ENCODE measurements at places on chromosomes 3 and 15.
A peak's percentile ranks its signal among the peaks of the same experiment; 100 is the strongest.

- DNase-seq, result no peak
Observed at GRCh38 chr3:160981217-160981938, 123.8 kb downstream of the B3GALNT1 start.

- DNase-seq, result no peak
Observed at GRCh38 chr3:16362770-16363169, 97.8 kb downstream of the OXNAD1 start.

GRCh38 chr3:113185194-113185835 is 26.0 kb upstream of the BOC start:
- no peak for DNase-seq

DNA sequence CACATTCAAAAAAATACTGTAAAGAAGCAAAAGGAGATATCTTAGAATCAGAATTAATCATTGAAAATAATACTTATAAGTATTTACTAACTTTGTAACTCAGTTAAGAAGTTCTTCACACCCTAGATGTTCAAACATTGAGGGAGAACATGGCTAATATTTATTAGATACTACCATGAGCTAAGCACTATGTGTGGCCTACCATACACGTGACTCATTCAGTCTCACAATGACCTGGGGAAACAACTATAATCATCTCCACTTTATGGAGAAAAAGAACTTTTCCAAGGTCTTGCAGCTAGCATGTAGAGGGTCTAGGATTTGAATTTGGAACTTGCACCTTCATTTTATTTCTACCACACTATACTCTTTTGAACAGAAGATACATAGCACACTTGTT is 361.9 kb upstream of the CFAP20DC start:
- no peak for DNase-seq

GRCh38 chr3:43162230-43163084 is 56.6 kb upstream of the POMGNT2 start:
- peak; percentile 26 for DNase-seq
